ENCODE measurements at places on chromosomes 2 and 18.
A peak's percentile ranks its signal among the peaks of the same experiment; 100 is the strongest.

GRCh38 chr2:46837704-46838103 lies 77.9 kb downstream of the MCFD2 start:
- no peak for DNase-seq

- DNase-seq = no peak
Observed at GRCh38 chr2:233442028-233442310, 87.7 kb downstream of the DGKD start.

- no peak for DNase-seq
Observed at GRCh38 chr2:215590010-215590745, 154.3 kb upstream of the FN1 start.

GRCh38 chr2:152577579-152577978 lies 139.7 kb downstream of the PRPF40A start:
- DNase-seq = no peak

DNA sequence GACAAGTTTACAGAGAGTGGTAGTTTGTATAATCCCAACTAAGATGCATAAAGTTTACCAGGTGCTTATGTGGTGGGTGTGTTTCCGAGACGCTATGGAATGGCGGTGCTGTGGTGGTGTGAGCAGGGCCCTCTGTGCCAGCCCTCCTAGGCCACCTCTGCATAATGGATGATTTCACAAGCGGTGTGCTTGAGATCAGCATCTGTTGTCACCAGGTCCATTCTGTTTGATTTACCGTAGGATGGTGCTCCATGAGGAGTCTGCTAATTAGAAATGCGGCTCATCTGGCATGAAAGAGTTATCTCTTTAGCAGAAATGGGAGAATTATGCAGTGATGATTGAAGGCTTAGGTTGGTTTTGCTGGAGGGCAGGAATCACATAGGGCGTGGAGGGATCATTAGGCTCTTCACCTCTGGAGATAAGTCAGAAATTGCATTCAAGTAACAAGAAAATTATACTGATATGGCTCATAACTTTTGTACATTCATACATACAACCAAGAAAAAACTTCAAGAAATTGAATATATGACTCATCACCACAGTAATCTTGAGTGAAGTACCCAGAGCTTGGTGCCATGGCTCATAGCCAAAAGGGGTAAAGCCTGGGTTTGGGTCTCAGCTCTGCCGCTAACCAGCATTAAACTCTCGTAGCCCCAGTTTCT lies 41.4 kb downstream of the CRIM1 start:
- no peak for DNase-seq

GRCh38 chr18:80136679-80137078 lies 27.6 kb downstream of the ADNP2 start:
- DNase-seq = no peak

DNA sequence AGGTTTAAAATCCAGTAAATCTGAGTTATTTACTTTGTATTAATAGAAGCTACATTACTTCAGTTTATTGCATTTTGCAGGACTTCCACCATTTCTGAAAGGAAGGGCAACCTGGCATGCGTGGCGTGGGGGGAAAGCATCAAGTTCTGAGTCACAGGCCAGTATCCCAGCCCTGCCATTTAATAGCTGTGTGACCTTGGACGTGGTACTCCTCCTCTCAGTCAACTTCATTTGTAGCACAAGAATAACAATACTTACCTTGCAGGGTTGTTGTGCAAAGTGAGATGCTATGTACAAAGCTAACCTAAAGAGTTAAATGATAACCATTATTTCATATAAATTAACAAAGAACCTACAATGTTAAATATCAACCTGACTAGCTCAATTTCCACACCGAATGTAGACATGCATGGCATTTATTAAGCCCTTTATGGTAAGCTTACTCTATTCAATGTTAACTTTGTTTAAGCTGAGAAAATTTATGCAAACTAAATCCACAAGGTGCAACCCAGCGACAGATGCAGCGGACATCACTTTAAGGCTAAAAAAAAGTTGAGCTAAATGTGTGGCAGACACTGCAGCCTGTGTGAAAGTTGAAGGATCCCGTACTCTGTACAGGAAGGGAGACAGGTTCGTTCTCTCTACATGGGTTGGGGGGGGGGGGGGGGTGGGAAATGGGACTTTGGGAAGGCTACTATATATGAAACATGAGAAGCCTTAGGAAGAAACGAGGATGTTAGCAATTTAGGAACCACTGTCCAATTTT lies 17.2 kb upstream of the STPG4 start:
- no peak for DNase-seq

GRCh38 chr18:9986156-9986930 lies 72.5 kb downstream of the VAPA start:
- DNase-seq = no peak

- no peak for DNase-seq
Observed at GRCh38 chr18:48808476-48808875, 142.3 kb downstream of the SMAD7 start.

DNA sequence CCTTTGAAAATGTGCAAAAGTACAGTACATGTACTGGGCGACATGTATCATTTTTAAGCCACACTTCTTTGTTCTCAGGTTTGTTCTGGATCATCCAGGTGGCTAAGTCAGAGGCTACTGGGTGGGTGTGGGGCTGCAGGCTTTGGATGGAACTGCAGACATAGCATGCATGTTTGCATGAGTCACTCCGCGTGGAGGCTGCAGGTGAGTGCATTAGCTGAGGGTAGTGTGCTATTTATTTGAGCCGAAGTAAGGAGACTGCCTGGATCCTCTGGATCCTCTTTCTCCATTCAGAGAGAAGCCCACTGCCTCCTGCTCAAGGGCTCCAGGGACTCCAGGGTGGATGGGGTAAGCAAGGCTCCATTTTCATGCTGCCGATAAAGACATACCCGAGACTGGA lies 9.4 kb upstream of the NEURL3 start:
- no peak for DNase-seq

DNA sequence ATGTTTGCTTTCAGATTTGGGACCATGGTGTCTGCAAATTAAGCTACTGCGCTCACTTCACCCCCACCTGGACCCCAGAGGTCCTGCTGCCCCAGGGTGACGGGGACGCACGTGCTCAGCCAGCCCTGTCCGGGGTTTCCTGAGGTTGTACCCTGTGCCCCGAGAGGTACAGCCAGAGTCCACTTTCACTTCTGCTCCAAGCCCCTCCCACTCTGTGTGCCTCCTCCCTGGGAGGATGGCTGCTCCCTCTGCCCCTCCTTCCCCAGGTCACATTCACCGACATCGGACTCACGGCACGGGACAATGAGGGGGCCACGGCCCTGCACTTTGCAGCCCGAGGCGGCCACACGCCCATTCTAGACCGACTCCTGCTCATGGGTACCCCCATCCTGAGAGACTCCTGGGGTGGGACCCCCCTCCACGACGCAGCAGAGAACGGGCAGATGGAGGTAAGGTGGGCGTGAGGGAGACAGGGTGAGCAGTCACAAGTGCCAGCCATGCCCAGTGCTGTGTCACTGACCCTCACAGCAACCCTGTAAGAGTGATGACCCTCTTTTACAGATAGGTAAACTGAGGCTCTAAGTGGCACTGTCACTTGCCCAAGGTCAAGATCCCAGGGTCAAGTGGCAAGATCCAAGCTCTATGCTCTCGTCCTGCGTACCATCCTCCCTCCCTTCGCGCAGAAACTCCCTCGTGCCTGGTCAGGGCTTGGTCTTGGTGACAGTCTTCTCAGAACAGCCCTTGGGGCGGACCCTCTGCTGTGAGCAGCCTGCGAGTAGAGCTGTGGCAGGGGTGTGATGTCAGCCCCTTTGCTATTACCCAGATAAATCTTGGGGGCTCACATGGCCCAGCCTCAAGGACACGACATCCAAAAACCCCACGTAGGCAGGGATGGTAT lies 7.6 kb downstream of the ESPNL start:
- peak; percentile 78 for DNase-seq

DNA sequence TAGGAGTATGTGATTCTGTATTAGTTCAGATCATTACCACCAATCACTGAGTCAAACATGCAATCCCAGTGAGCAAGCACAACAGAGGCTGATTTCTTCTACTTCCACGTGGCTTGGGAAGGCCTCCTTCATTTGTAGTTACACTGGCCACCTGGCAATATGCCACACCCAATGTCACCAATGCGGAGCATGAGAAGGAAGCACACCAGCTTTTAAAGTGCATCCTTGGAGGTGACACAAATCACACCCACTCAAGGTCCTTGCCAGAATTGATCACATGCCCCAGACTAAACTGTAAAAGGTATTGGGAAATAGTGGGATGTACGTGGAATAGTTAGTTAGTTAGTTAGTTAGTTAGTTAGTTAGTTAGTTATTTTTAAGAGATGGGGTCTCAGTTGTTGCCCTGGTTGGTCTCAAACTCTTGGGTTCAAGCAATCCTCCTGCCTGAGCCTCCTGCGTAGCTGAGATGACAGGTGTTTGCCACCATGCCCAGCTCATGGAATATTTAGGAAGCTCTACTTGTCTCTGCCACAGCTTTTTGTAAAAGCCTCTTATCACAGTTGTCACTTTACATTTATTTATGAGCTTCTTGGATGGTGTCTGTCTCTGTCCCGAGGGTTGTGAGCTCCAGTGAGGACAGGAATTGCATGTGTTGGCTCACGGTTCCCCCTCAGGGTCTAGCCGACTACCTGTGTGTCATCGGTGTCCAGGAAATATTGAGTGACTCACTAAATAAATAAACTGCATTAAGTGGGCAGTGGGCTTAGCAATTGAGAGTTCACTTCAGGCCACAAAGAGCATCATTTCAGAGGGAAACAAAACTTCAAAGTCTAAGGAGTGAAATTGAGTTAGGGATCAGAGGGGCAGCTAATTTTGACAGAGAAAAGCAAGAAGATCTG lies 28.1 kb upstream of the CAB39 start:
- DNase-seq = no peak

DNA sequence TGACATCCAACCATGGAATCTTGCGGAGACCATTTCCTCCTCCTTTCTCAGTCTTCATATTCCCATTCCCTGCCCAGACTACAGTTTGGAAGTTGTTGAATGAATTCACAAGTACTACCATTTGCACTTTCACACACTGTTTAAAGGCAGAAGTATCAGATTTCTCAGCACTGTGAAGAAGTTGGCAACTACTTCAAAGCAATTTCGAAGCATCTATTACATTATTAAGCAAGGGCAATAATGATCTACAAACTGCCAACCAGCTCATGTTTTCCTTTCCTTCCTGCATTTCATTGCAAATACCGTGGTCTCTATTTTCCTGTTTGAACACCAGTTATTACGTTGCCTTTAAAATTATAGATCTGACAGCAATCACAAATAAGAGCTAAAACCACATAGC lies 105.5 kb downstream of the IRS1 start:
- no peak for DNase-seq

Measured in GM19239 (cell line).